ENCODE measurements at places on chromosomes 6 and 20.
A peak's percentile ranks its signal among the peaks of the same experiment; 100 is the strongest.

GRCh38 chr6:148974351-148974750 lies 227.5 kb downstream of the UST start:
- no peak for DNase-seq

GRCh38 chr6:43060034-43060754 lies 763 bp downstream of the KLC4 start:
- DNase-seq = no peak

- DNase-seq = no peak
Measured at GRCh38 chr6:217048-217659, 75.1 kb upstream of the DUSP22 start.

DNA sequence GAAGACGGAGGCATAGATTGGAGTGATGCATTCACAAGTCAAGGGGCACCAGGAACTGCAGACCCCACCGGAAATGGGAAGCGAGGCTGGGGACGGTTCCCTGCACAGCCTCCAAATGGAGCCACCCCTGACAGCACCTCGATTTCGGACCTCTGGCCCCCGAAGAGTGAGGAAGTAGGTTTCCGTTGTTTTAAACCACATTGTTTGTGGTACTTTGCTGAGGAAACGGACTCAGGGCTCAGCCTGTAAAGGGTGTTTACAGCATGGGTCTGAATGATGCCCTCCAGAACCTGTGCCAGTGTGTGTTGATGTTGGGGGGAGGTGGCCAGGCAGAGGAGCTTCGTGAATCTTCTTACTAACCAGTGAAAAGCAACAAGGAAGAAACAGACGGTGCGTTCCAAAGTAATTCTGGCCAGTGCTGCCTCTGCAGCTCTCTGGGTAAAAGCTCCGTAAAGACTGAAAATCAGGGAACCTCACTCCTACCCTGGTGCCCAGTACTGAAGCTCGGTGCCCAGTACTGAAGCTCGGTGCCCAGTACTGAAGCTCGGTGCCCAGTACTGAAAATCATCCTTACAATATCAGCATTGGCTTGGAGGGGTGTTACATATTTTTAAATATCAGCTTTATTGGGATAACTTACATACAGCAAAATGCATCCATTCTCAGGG lies 30.1 kb upstream of the CCR6 start:
- no peak for DNase-seq

GRCh38 chr6:8588176-8588575 lies 152.8 kb upstream of the SLC35B3 start:
- no peak for DNase-seq

GRCh38 chr6:114523508-114523907 lies 180.7 kb upstream of the HS3ST5 start:
- DNase-seq = no peak

DNA sequence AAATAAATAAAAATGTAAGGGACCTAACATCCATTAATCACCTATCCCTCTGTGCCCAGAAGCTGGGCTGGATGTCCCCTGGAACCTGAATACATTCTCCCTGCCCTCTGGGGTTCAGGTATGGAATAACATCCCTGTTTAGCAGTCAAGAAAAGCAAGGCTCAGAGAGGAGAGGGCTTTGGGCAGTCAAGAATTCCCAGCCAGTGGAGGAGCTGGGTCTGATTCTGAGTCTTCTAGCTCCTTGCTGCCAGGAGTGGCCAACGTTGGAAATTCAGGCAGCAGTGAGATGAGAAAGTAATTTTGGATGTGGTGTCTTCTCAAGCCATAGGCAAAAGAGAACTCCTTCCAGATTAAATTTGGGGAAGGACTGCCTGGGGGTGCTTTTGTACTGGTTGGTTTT lies 42.6 kb upstream of the ZNFX1 start:
- no peak for DNase-seq

GRCh38 chr6:53244958-53245357 lies 96.3 kb upstream of the GCM1 start:
- no peak for DNase-seq

- no peak for DNase-seq
Measured at GRCh38 chr6:14811775-14812428, 434.0 kb upstream of the JARID2 start.

DNA sequence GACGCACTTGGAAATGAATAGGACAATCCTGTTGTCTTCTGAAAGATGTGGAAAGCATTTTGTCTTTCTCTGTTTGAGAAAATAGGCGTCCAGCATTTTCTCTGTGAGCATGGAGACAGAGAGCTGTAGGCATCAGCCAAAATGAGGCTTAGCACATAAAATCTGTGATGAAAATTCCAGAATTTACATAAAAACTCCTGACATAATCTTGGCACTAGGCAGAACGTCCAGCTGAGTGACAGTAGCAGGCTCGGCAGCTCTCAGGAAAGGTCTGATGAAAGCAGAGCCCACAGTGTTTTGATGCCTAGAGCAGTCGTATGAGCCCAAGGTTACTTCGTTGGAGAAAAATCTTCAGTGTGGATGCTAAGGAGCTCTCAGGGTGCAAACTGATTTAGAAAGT lies 543.3 kb upstream of the MAP3K7 start:
- DNase-seq = no peak

GRCh38 chr6:134723081-134723871 lies 226.6 kb downstream of the ALDH8A1 start:
- no peak for DNase-seq

DNA sequence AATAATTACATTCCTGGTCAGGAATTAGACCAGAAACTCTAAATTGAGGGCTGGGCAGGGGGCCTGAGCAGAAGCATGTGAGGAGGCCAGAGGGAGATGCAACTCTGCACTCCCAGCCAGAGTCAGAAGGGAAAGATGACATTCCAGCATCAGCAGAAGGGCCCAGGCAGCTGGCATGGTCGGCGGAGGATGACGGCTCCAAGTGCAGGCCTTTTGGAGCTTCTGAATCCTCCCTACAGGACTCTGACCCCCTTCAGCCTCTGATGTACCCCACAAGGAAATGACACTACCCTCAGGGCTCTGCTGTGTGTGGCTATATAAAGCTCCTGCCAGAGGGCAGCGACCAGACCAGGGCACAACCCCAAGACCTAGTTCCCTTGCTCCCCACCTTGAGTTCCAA lies 1.9 kb downstream of the LRFN2 start:
- DNase-seq = no peak

- DNase-seq = no peak
Measured at GRCh38 chr20:63032861-63033793, 26.4 kb upstream of the BHLHE23 start.

DNA sequence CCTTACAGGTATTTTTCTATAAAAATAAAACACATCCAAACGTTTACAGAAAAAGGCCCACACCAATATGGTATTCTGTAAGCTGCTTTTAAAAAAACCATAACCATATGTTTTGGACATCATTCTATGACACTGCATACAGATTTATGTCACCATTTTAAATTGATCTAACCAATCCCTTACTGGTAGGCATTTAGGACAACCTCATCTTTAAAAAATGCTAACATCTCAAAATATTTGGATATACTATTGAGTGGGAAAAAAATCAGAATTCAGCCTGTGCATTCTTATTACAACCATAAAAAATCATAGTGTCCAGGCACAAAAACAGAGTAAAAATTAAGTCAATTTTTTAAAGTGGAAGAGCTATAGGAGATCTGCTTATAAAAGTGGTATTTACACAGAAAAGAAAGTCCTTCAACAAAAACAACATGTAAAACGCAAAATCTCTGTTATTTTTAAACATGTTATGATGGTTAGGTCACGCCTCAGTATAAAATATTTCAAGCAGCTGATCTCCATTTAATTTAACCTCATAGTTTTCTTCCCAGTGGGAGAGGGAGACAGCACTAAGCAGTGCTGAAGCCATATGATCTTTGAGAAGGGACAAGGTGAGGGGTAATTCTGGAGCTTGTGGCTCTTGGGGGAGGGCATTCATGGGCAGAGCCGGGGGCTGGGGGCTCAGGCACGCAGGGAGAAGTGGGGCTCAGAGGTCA lies 21.2 kb downstream of the TRAM2 start:
- DNase-seq = no peak

DNA sequence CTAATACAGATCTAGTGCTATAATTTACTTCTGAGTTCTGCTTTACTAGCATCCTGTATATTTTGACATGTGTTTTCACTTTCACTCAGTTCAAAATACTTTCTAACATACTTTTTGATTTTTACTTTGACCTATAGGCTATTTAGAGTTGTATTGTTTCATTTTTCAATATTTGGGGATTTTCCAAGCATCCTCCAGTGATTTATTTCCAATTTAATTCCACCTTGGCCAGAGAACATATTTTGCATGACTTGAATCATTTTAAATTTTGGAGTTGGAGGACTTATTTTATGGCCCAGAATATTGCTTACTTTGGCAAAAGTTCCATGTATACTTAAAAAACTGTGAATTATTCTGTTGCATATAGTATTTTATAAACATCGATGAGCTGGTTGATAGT lies 1215.6 kb upstream of the MAP3K7 start:
- no peak for DNase-seq

- DNase-seq = no peak
Measured at GRCh38 chr6:10695086-10695657, 400 bp downstream of the PAK1IP1 start.

- DNase-seq = no peak
Measured at GRCh38 chr6:93259332-93259731, 160.0 kb downstream of the EPHA7 start.

DNA sequence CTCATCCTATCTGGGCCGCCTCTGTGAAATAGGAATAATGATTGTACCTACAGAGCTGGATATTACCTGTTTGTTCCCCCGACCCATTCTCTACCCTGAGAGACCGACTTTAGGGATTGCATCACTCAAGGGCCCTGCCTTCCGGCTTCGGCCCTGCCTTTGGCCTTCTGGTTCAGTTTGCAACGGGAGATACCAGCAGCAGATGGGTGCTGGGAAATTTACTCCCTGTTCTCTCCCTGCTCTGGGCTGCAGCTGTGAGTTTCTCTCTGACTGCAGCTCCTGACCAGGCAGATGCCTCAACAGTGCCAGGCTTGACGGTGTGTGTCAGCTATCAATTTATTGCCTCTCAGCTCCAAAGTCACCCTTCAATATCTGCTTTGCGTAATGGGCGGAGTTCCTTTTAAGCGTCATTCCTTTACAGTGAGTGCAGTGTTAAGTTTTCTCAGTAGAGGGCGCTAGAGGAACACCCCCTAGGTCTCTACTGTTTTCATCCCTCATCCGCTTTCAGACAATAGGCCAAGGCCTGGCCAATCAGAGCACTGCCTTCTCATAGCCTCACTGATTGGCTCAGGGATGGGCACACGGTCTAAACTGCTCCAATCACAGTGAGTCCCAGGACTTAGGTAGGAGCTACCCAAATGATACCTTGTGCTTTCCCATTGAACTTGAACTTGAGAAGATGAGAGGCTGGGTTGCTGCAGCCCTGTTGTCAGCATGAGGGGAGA lies 30.0 kb downstream of the KCNG1 start:
- peak; percentile 52 for DNase-seq

GRCh38 chr6:164795056-164795815 lies 514.2 kb downstream of the C6orf118 start:
- no peak for DNase-seq

GRCh38 chr6:8831366-8832152 lies 396.2 kb upstream of the SLC35B3 start:
- no peak for DNase-seq

GRCh38 chr20:61749406-61750075 lies 316.1 kb downstream of the TAF4 start:
- DNase-seq = no peak

DNA sequence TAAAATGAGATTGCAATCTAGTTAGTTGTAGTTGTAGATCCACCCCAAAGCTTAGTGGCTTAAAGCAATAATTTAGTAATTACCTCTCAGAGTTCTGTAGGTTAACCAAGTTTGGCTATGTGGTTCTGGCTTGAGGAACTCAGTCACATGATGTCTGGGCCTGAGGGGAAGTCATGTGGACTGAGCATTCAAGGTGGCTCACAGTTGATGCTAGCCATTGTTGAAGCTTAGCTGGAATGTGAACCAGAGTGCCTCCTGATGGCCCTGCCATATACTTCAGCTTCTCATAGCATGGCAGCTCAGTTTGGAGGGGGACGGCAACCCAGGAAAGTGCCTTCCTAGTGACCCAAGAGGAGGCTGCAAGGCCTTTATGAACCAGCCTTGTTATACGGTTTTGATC lies 263.2 kb upstream of the RNF217 start:
- DNase-seq = no peak

- no peak for DNase-seq
Measured at GRCh38 chr20:61030130-61030529, 221.9 kb upstream of the CDH4 start.

- DNase-seq = no peak
Measured at GRCh38 chr20:37868851-37869333, 34.0 kb upstream of the VSTM2L start.

- no peak for DNase-seq
Measured at GRCh38 chr20:56439771-56440291, 27.8 kb downstream of the CASS4 start.

GRCh38 chr6:11188161-11188915 lies 44.1 kb downstream of the NEDD9 start:
- DNase-seq = no peak

- no peak for DNase-seq
Measured at GRCh38 chr6:138473144-138473543, 26.1 kb downstream of the NHSL1 start.

- peak; percentile 24 for DNase-seq
Measured at GRCh38 chr20:4519534-4519933, 202.2 kb upstream of the PRND start.

DNA sequence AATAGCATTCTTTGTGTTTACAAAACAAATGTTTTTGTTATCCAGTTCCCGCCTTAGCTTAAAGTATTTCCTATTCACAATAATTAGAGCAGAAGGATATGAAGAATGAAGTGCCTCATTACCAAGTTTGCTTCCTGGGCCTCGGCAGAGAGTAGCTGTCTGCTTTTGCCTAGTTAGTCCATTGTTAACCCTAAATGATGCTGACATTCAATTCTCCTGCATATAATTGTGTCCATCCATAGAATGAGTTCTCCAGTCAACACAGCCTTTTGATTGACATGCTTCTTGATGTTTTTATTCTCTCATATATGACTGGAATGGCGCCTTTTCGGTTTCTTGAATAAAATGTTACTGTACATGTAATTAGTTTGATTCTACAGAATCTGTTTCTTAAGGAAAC lies 100.9 kb downstream of the MYB start:
- DNase-seq = no peak

DNA sequence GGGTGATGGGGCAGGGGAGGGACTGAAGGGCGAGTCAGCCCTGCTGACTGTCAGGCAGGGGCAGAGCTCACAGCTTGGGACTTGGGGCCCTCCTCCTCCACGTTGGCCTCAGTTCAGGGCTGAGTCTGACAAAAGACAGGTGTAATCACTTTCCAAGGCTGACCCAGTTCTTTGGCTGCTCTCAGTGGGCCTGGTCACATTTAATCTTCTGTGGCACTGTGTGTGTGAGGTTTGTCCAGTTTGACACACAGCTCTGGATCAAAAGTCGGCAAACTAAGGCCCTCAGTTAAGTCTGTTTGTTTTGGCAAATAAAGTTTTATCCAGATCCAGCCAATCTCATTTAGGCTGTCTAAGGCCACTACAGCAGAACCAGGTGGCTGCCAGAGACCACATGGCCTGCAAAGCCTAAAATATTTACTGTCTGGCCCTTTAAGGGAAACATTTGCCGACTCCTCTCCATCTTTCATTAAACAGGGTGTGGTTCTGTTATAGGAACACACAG lies 5.1 kb upstream of the MAP1LC3A start:
- no peak for DNase-seq

Data from stimulated activated CD4-positive, alpha-beta T cell treated with anti-CD3 and anti-CD28 coated beads, Interleukin-12 subunit alpha, Interleukin-12 subunit beta, amount 100 ng/mL, for 48 hours (primary cell).